ENCODE measurements at places on chromosomes 5 and 9. TPM values are rescaled to one million over a fixed set of nuclear protein-coding genes. Genes with fewer than 3 reads are reported as not detected.

- H3K36me3 ChIP-seq, result no peaks in the 10 kb centered on the region
- no peaks in the 10 kb centered on the region for H3K4me1 ChIP-seq
- H3K4me3 ChIP-seq, result no peak overlapping the region
Measured at GRCh38 chr9:79447762-79448161, 124.0 kb upstream of the TLE4 start.

GRCh38 chr9:133054966-133055365 is 6.8 kb upstream of the CEL start:
- no peak overlapping the region for H3K27ac ChIP-seq
- no peaks in the 10 kb centered on the region for H3K4me1 ChIP-seq
- H3K27me3 ChIP-seq, result no peaks in the 10 kb centered on the region
- no peaks in the 10 kb centered on the region for H3K36me3 ChIP-seq
- H3K4me3 ChIP-seq, result no peak overlapping the region

DNA sequence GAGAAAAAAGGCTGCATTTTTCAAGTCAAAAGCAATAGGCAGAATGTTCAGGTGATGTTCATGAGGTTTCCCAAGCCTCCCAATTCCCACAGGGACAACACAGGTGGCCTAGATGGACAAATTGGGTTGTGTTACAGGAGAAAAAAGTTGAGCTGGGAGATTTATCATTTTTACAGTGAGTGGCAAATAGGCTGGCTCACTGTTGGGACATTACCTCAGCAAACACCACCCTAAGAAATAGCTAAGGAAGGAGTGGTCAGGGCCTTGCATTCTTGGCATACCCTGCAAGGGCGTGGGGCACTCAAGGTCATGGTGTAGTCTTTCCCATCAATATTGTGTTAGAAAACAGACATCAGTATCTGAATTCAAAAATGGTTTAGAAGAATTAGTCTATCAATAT is 23.3 kb upstream of the CPLANE1 start:
- H3K4me1 ChIP-seq, result no peaks in the 10 kb centered on the region
- DNase-seq, result no peak
- H3K27ac ChIP-seq, result no peak overlapping the region
- H3K4me3 ChIP-seq, result no peak overlapping the region
- no peaks in the 10 kb centered on the region for H3K36me3 ChIP-seq
- no peaks in the 10 kb centered on the region for H3K27me3 ChIP-seq

- no peaks in the 10 kb centered on the region for H3K27me3 ChIP-seq
- no peak overlapping the region for H3K27ac ChIP-seq
- no peak overlapping the region for H3K4me3 ChIP-seq
- no peaks in the 10 kb centered on the region for H3K36me3 ChIP-seq
- DNase-seq, result no peak
- peaks cover 6% of the 10 kb centered on the region for H3K4me1 ChIP-seq
Measured at GRCh38 chr9:114288193-114289091, 34.5 kb upstream of the ORM1 start.

Gene PDE8B
- 7.2 TPM for total RNA-seq

All from testis (tissue), 5 donors.